Right hindlimb (tissue), 1 donor: ENCODE measurements at places on chromosomes 12 and 14.

- no peak for DNase-seq
Observed at GRCh38 chr12:47838286-47838931, 18.7 kb upstream of the HDAC7 start.

DNA sequence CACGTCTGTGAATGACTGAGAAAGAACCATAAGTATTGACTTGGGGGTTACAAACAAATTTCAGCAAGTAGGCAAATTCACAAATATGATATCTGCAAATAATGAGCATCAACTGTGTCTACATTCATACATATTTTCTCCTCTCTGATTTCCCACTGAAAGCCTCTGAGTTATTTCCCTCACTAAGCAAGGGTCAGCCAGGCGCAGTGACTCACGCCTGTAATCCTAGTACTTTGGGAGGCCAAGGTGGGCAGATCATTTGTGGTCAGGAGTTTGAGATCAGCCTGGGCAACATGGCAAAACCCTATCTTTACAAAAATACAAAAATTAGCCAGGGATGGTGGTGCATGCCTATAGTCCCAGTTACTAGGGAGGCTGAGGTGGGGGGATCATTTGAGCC, 80.8 kb downstream of the SLC25A21 start:
- DNase-seq: no peak

DNA sequence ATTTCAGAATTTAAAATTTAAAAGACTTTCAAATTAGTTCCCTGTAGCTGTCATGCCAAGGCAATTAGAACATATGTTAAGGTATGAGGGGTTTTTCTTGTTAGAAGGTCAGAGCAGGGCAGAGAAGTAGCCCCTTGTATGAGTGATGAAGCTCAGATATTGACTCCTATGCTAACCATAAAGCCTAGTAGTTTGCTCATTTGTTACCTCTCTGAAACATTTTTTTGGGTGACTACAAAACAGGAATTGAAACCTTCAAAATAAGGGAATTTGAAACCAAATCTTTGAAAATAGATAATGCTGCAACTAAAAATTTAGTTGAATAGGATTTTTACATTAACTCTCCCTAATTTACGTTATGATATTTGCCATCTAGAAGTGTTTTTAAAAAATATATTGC, 333.5 kb downstream of the NAV3 start:
- DNase-seq: no peak

DNA sequence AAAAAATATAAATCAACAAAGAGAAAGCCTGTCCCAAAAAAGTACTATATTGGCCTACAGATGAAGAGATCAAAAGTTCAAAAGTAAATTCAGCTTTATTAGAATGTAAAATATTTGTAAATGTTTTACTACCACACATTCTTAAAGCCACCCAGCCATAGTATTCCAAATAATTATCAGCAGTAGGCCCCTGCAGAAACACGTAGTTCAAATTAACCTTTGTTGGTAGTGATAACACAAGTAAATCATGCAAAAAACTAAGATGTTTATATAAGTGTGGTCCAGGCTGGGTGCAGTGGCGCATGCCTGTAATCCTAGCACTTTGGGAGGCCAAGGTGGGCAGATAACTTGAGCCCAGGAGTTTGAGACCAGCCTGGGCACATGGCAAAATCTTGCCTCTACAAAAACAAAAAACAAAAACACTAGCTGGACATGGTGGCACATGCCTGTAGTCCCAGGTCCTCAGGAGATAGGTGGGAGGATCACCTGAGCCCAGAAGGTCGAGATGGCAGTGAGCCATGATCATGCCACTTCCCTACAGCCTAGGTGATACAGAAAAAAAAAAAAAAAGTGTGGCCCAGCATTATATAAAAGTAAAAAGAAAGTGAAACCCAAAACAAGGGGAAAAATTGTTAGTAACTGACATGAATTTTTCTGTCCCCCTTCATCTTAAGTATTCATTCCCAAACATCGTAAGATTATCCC, 17.9 kb downstream of the SPTLC2 start:
- DNase-seq: no peak

GRCh38 chr14:59247801-59248584, 59.5 kb downstream of the DAAM1 start:
- DNase-seq: no peak

- no peak for DNase-seq
Observed at GRCh38 chr12:126389961-126390360, 1324.7 kb downstream of the AACS start.

GRCh38 chr14:40944521-40944920, 662.2 kb upstream of the LRFN5 start:
- no peak for DNase-seq

DNA sequence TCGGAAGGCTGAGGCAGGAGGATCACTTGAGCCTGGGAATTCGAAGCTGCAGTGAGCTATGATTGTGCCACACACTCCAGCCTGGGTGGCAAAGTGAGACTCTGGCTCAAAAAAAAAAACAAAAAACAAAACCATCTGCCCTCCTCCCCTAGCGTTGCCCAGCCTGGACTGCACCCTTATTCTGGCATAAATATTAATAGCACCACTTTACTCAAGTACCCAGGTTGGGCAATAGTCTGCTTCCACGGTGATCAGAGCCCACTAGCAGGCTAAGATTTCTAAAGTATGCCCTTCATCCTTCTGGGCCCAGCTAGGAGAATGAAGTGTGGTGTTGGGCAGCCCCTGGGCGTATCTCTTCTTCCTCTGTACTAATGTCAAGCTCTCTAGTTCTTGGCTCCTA, 33.3 kb downstream of the KCTD10 start:
- no peak for DNase-seq

DNA sequence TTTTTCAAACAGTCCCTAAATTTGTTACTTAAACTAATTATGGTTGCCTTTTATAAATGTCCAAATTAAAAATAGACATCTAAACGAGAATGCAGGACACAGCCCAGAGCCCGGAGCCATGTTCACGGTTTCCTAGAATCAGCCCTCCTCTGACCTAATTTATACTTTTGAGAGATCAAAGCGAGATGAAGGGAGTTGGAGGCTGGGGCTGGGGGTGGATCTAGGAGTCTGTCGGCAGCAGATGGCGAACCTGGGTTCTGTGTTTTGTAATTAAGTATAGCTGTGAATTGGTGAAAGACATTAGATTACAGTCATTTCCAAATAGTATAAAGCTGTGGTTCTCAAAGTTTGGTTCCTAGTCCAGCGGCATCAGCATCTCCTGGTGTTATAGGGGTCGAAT, 210.1 kb downstream of the SLC41A2 start:
- DNase-seq: no peak

- no peak for DNase-seq
Observed at GRCh38 chr14:64891173-64891838, 11.6 kb upstream of the SPTB start.

DNA sequence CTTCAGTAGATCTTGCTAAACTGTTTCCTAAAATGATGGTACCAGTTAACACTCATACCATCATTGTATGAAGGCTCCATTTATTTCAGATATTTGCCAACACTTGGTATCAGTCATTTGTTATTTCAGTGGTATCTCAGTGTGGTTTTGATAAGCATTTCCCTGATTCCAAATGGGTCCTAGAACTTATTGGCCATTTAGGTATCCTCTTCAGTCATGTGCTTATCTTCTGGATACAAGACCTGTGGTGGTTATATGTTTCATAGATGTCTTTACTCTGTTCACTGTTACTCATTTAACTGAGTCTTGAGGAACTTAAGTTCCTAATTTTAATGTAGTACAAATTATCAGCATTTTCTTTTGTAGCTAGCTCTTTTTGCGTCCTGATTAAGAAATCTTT, 13.5 kb downstream of the SINHCAF start:
- no peak for DNase-seq

DNA sequence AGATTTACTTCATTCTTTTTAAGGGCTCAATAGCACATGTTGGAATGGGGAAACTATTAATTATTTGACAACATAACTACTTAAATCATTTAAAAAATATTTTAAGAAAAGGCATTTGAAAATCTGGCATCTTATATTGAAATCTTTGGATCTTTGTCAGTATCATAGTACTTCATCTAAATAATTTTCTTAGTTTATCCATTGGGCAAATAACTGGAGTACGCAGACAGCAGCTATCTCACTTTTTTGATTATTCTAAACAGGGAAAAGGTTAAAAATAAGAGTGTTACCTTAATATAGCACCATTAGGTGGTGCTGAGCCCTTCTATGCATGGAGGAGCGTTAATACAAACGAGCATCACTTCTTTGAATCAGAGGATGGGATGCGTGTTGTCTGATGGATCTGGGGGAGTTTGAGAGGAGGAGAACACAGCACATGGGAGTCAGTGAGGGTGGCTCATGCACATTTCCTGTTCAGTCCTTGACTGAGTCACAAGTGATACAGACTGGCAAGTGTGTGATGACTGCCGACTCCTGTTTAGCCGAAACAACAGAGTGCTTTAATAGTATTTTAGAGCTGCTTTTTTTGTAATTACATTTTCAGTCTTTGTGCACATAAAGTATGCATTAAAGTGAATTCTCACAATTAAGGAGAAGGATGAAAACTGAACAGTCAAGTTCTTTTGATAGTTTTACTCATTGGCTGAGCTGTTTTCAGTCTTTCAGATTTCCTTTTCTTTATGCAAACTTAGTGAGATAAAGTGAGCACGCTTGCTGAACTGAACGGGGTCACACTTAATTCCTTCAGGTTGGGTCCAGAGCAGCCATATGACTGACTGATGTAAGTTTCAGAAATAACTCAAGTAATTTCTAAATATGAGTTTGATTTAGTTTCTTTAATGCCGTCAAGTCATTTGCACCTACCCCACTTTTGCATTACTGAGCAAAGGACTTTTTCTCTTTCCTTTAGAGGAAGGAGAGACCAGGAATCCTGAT, 92.7 kb downstream of the DIP2B start:
- no peak for DNase-seq

GRCh38 chr12:109753959-109754358, 40.3 kb downstream of the FAM222A start:
- DNase-seq: no peak

DNA sequence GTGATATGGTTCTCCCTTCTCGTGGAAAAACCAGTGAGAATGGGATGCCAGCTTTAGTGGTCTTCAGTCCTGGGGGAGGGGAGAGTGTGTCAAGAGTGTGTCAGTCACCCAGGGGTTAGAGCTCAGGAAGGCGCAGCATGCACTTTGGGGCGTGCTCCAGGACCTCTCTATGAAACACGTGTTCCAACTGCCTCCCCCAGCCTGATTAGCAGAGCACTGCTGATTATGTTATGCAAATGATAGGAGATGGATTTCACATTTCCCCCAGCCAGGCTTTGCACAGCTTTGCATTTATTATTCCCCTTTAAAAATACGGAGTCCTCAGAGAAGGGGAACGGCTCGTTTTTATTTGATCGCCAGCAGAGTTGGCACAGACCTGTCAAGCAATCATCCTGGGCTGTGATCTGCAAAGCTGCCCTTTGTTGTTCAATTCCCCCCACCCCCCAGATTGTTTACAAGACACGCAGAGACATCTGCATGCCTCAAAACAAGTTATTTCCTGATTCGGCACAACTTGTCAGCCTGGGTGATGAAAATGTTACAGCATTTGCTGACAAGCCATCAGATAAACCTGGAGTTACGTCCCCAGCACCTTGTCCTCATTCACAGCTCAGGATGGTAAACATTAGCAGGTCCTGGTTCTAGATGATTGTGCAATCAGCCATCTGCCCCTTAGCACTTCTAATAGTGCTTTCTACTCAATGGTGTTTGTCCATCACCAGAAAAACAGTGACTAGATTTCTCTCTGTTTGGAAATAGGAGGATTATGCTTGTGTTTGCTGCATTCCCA, 196.5 kb downstream of the NOVA1 start:
- no peak for DNase-seq

DNA sequence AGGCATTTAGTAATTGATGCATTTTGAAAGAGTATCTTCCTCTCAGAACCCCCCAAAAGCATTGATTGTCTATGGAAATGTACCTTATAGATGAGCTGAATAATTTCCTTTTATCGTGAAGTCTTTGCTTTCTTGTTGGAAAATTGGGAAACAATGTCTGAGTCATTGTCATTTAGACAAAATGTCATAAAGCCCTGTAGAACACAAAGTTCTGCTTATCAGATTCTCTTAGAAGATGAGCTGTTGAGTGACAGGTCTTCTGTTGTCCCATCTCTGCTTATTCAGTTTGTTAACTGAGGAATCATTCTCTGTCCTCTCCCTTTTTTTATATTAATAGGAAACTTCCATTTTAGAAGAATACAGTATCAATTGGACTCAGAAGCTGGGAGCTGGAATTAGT, 22.9 kb downstream of the MAPKAPK5 start:
- no peak for DNase-seq

- no peak for DNase-seq
Observed at GRCh38 chr12:8991371-8992345, 2.3 kb downstream of the KLRG1 start.

DNA sequence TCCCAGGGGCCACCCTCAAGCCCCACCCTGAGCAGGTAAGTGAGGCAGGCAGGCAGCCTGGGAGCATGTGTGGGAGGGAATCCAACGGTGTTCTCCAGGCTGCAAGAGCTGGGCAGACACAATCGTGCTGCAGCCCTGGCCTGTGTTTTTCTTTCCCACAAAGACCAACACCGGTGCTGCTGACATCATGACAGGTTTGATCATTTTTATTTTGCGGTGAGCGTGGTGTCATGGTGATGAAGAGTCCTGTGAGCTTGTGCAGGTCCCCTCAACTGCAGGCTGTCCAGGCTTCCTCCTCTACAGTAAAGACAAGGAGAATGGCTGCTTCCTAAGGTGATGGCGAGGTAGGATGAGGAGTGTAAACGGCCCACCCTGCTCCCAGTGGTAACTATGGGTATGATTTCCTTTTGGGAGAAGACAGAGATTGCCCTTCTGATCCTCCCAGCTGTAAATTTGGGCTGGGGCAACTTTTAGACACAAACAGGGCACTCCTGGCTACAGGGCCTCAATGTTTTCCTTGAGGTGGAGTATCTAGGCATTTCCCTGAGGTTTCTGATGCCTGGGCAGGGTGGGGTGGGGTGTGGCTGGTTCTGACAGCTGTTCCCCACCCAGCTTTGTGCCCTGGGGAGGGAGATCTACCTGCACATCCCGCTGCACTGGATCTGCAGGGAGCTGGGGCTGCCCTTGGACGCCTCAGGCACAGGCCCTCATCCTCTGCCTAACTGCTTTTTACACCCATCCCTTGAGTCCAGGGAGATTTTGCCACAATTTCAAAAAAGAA, 109.1 kb downstream of the VCPKMT start:
- no peak for DNase-seq

GRCh38 chr12:11981121-11981733, 89.5 kb upstream of the BCL2L14 start:
- DNase-seq: no peak

DNA sequence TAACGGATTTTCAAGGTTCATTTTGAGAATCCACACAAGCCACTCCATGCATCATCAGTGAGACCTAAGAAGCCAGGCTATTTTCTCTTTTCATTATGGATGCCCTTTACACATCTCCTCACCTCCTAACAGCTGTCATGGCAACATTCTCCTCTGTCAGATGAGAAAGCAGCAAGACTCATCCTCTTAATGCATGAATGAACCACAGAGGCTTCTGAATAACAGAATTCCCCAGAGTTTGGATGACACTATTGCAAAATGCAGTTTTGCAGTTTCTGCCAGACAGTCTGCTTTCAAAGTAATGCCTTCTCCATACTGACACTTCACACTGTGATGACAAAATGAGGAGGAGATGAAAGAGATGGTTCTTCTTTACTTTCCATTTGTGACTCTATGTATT, 286.7 kb upstream of the GRIP1 start:
- no peak for DNase-seq

- no peak for DNase-seq
Observed at GRCh38 chr14:68541178-68541896, 251.5 kb downstream of the ZFP36L1 start.

- no peak for DNase-seq
Observed at GRCh38 chr14:65414961-65415589, 2.5 kb downstream of the FUT8 start.

- no peak for DNase-seq
Observed at GRCh38 chr14:27077214-27077613, 479.4 kb upstream of the NOVA1 start.

GRCh38 chr14:89757313-89757939, 197.1 kb downstream of the EFCAB11 start:
- DNase-seq: no peak
